Stimulated activated naive B cell treated with anti-CD40 and anti-IgM and Interleukin-4, amounts not matched to agents 10 μg/mL and 1 μg/mL and 100 μg/mL, for 72 hours (primary cell): ENCODE measurements at places on chromosomes 12 and 14.

GRCh38 chr12:48965298-48965838, 6.2 kb downstream of the WNT10B start:
- no peaks in the 10 kb centered on the region for H3K36me3 ChIP-seq
- H3K4me3 ChIP-seq = no peak overlapping the region
- H3K27ac ChIP-seq = no peak overlapping the region
- no peak for DNase-seq
- H3K27me3 ChIP-seq = peaks cover 13% of the 10 kb centered on the region

DNA sequence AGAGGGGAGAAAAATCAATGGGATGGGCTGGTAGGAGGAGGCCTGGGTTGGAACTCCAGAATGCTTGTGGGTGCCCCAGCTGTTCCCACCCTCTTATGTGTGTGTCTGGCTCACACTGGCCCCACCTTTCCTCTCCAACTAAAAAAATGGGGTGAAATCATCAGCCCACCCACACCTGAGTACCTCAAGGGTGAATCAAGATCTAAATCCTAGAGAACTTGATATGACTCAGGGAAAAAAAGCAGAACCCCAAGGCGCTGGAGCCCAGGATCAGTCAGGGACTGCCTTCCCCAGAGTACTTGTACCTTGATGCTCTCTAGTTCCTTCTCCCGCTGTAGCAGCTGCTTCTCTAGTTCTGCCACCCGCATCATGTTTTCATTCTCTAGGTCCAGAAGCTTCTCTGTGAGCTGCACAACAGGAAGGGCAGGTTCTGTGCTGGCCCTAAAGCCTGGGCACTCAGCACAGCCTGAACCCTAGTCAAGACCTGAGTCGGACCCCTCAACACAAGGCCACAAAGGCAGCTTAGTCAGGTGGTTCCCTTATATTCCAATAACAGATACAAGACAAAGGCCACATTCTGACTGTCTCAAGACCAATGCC, 29.7 kb downstream of the PRPF40B start:
- H3K4me1 ChIP-seq = peaks cover 23% of the 10 kb centered on the region
- DNase-seq = no peak
- H3K27ac ChIP-seq = peak overlapping the region; percentile 47
- H3K27me3 ChIP-seq = no peaks in the 10 kb centered on the region
- H3K4me3 ChIP-seq = no peak overlapping the region
- H3K36me3 ChIP-seq = peaks cover 87% of the 10 kb centered on the region

- no peak for DNase-seq
- H3K27me3 ChIP-seq = no peaks in the 10 kb centered on the region
- no peak overlapping the region for H3K4me3 ChIP-seq
- H3K36me3 ChIP-seq = peaks cover 43% of the 10 kb centered on the region
- H3K27ac ChIP-seq = no peak overlapping the region
These were observed 45.7 kb downstream of the TRAFD1 start for GRCh38 chr12:112170971-112171596.

DNA sequence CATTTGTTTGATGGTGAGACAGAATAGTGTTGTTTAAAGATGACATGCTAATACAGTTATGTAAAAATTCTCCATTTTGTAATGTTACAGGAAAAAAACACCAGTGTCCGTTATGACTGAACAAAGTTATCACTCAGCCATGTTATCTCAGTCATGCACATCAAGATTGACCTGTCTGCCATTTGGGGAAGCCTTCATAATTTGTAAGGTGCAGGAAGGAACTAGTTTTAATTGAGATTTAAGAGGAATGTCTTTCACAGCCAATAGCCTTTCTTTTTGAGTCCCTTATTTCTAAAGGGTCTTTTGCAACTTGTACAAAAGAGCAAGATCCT, 432.2 kb downstream of the RAD51B start:
- H3K27ac ChIP-seq = peak overlapping the region; percentile 86
- H3K4me1 ChIP-seq = peaks cover 49% of the 10 kb centered on the region
- H3K27me3 ChIP-seq = no peaks in the 10 kb centered on the region

DNA sequence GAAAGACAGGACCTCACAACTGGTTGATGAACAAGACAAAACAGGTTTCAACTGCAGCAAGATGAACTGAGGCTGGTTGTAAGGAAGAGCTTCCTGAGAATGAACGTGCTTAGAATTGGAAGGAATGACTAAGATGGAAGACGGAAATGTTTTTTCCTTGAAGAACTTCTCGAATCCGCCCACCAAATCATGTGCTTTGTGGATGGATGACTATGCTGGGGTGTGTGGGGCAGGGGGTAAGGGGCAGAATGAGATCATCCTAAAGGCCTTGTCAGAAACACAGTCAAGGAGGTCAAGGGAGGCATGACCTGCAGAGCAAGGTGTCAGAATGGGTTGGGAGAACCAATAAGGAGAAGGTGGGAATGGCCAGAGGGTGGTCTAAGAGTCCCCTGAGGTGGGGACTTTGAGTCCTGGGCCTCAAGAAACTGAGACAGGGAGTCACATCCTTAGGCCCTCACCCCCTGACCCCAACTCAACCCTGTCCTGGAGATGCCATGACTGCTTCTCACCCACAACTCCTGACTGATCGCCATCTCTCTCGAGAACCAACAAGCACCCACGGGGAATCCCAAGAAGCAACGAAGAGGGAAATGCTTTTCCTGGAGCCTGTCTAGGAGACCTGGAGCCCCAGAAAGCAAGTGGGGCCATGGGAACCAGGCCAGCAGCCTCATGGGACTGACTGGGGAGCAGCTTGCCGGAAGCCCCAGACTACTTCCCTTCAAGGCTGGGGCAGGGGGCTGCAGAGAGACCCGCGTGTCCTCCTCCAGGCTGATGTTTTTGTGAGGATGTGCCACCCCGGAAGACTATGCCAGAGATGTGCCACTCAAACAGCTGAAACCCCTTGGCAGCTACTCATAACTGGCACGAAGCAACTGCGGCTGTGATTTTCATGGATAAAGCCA, 84.0 kb downstream of the ACTN1 start:
- no peak for DNase-seq
- H3K27ac ChIP-seq = no peak overlapping the region
- H3K4me1 ChIP-seq = peaks cover 11% of the 10 kb centered on the region
- H3K4me3 ChIP-seq = no peak overlapping the region
- H3K36me3 ChIP-seq = no peaks in the 10 kb centered on the region
- peaks cover 13% of the 10 kb centered on the region for H3K27me3 ChIP-seq

DNA sequence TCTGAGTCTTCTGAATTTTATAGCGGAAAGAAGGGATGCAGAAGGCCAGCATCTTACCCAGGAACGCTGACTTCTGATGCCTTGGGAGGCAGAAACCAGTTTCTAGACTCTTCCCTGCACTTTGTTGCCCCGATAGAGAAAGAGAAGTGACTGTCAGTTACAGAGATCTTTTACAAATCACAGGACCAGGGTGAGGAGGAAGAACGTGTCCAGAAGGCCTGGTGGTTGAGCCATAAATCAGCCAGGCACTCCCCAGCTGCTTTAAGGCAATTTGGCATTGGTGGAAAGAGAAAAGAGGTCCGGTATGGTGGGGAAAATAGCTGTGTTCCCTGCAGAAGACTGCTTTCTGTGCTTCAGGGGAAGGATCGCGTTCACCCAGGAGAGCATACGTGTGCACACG, 88.7 kb upstream of the KCNA1 start:
- H3K36me3 ChIP-seq = peaks cover 3% of the 10 kb centered on the region
- peak overlapping the region; percentile 33 for H3K27ac ChIP-seq
- H3K27me3 ChIP-seq = peaks cover 3% of the 10 kb centered on the region
- H3K4me1 ChIP-seq = peaks cover 48% of the 10 kb centered on the region
- peak overlapping the region; percentile 12 for H3K4me3 ChIP-seq

DNA sequence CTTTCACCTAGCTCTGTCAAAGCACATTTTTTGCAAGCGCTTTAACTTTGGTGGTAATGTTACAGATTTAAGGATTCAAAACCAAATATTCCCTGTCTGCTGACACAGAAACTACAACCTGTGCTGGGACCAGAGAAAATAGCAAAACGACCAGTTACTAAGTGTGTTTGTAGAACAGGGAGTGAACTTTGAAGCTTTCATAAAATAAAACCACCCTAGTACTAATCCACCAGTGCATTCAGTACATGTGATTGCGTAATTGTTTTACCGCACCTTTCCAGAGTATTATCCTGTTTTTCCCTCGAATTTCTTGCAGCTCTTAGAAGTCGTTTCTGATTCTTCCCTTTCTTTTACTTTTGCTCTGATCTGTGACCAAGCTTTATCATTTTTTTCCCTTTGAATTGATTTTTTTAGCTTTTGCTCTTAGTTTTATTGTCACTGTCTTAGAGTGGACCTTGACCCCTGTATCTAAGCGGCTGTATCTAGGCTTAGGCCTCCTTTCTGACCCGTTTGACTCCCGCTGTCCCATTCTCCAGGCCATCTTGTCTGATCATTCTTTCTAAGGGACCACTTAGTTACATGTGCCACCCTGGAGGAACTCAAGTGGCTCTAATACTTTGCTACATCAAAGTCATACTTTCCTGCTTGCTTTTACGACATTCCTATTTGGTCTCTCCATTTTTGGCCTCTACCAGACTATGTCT, 429.4 kb downstream of the PCNX1 start:
- no peaks in the 10 kb centered on the region for H3K27me3 ChIP-seq

DNA sequence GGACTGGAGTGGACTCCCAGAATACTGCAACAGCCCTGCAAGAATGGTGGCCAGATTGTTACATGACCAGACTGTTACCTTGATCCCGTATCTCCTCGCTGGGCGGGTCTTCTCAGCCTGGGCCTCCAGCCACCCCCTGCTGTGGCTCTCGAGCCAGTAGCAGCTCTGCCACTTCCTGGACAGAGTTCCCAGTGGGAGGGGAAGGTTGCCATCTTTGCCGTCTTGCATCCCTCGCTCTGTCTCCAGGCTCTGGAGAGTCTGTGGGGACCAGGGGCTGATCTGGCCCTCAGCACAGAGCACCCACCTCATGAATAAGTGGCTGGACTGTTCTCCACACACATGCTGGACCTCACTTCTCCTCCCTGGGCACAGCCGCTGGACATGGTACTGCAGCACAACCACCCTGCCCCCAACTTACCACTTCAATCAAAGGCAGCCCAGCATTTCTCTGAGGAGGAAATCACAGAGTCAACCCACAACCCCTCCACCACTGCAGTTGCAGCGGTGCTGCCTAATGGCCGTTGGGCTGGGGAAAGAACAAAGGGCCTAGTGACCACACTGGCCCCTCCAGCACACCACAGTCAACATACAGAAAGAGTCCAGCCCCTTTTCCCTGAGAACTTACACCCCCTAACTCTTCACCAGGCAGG, 6.9 kb upstream of the KLRF1 start:
- H3K27me3 ChIP-seq = peaks cover 41% of the 10 kb centered on the region
- DNase-seq = no peak
- H3K36me3 ChIP-seq = no peaks in the 10 kb centered on the region
- H3K27ac ChIP-seq = no peak overlapping the region
- H3K4me1 ChIP-seq = no peaks in the 10 kb centered on the region

GRCh38 chr12:26389343-26389742, 194.0 kb downstream of the SSPN start:
- peaks cover 40% of the 10 kb centered on the region for H3K36me3 ChIP-seq
- H3K27ac ChIP-seq = no peak overlapping the region
- H3K4me1 ChIP-seq = no peaks in the 10 kb centered on the region
- no peaks in the 10 kb centered on the region for H3K27me3 ChIP-seq

DNA sequence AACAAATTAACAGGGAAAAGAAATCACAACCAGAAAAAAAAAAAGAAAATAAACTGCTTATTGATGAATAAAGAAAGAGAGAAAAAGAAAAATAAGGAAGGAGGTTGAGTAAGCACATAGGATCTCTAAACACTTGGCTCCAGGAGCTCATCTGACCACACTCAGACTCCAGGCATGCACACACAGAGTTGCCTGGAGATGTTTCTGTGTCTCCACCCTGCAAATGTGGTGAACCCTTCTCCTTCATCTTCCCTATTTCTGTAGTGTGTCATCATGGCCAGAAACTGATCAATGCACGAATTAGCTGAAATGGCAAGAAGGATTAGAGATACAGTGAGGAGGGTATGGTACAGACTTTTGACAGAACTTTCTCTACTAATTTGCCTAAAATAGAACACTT, 20.2 kb downstream of the OR4N2 start:
- H3K36me3 ChIP-seq = no peaks in the 10 kb centered on the region
- H3K27ac ChIP-seq = no peak overlapping the region
- no peak overlapping the region for H3K4me3 ChIP-seq

- peaks cover 8% of the 10 kb centered on the region for H3K4me1 ChIP-seq
- DNase-seq = no peak
- no peaks in the 10 kb centered on the region for H3K27me3 ChIP-seq
- no peak overlapping the region for H3K4me3 ChIP-seq
- no peak overlapping the region for H3K27ac ChIP-seq
These were observed 7.6 kb downstream of the DMAC2L start for GRCh38 chr14:50319721-50320120.

DNA sequence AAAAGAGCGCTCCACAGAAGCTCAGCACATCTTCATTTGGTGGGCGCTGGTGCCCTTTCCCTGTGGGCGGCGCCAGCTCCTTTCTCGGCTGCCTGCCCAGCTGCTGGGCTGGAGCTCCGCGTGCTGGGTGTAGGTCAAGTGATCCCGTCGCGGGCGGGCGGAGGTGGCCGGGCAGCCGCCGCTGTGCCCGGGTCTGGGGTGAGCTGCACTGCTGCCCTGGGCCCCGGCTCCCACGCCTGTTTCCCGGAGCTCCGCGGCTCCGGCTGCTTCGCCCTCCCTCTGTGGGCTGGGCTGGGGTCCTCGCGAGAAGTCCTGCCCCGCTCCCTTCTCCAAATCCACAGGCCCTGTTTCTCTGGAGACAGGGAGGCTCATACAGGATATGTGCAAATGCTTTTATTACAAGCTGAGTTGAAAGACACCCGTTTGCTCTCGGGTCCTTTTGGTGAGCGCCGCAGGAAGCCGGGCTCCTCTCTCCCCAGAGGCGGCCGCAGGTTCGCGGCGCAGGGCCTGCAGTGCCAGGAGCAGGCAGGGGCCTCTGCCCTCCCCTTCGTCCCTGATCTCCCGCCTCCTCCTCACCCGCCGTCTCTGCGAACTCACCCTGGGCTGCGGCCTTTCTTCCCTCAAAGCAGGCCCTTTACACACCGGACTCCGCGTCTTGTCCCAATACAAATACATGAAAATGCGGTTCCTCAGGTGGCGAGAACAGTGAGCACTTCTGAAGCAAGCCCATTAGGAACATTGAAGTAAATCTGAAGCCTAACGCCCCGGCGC, 67.8 kb upstream of the CAPRIN2 start:
- H3K4me1 ChIP-seq = peaks cover 27% of the 10 kb centered on the region
- no peaks in the 10 kb centered on the region for H3K36me3 ChIP-seq
- H3K27ac ChIP-seq = peak overlapping the region; percentile 82
- peak overlapping the region; percentile 89 for H3K4me3 ChIP-seq
- DNase-seq = peak; percentile 26
- H3K27me3 ChIP-seq = peaks cover 78% of the 10 kb centered on the region

GRCh38 chr12:87809916-87810315, 219.3 kb downstream of the C12orf50 start:
- H3K27me3 ChIP-seq = no peaks in the 10 kb centered on the region
- H3K4me3 ChIP-seq = no peak overlapping the region
- no peak overlapping the region for H3K27ac ChIP-seq
- H3K4me1 ChIP-seq = no peaks in the 10 kb centered on the region
- no peak for DNase-seq
